Fibroblast of lung (primary cell): ENCODE measurements at places on chromosomes 7 and 10. TPM values are rescaled to one million over a fixed set of nuclear protein-coding genes. Genes with fewer than 3 reads are reported as not detected.

The CACNB2 gene
- 0.70 and 1.2 TPM in 2 replicates for polyA plus RNA-seq

The UPK3B gene
- not detected in 2 replicates for polyA plus RNA-seq

The BMPER gene
- 9.8 and 15.9 TPM in 2 replicates for polyA plus RNA-seq

The TMEM72 gene
- not detected in 2 replicates for polyA plus RNA-seq

The SPDYE5 gene
- not detected in 2 replicates for polyA plus RNA-seq

The C10orf67 gene
- 0.09 and 0.16 TPM in 2 replicates for polyA plus RNA-seq

The NKX1-2 gene
- not detected in 2 replicates for polyA plus RNA-seq
